ENCODE measurements at places on chromosomes 2 and 18.

DNA sequence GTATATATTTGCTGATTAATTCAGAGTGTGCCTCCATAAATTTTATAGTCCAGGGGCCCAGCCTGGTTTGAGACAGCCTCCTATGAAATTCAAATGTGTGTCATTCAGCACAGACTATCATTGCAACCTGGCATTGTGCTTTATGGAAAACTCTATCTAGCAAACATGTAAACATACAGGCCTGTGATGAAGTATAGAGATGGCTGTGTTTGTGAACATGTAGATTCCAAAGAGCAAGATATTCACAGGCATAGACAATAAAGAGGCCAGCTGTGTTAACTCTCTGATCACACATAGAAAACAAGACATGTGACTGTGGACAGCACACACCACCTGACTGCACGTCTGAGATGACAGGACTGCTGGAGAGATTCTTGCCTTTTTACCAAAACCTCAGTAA lies 297.9 kb downstream of the EN1 start:
- DNase-seq: no peak

GRCh38 chr2:182019731-182020130 lies 34.1 kb downstream of the PPP1R1C start:
- no peak for DNase-seq

DNA sequence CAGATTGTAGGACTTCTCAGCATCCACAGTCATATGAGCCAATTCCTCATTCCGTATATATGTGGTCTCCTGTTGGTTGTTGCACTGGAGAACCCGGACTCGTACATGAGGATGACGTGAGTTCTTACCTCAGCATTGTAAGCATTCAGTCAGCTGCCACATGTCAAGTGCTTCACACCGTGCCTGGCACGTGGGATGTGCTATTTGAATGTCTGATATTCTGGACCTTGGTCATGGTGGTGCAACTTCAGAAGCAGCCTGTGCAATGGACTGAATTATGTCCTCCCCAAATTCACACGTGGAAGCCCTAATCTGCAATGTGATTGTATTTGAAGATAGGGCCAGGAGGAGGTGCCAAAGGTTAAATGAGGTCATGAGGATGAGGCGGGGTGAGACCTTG lies 32.1 kb downstream of the PTGR3 start:
- no peak for DNase-seq

DNA sequence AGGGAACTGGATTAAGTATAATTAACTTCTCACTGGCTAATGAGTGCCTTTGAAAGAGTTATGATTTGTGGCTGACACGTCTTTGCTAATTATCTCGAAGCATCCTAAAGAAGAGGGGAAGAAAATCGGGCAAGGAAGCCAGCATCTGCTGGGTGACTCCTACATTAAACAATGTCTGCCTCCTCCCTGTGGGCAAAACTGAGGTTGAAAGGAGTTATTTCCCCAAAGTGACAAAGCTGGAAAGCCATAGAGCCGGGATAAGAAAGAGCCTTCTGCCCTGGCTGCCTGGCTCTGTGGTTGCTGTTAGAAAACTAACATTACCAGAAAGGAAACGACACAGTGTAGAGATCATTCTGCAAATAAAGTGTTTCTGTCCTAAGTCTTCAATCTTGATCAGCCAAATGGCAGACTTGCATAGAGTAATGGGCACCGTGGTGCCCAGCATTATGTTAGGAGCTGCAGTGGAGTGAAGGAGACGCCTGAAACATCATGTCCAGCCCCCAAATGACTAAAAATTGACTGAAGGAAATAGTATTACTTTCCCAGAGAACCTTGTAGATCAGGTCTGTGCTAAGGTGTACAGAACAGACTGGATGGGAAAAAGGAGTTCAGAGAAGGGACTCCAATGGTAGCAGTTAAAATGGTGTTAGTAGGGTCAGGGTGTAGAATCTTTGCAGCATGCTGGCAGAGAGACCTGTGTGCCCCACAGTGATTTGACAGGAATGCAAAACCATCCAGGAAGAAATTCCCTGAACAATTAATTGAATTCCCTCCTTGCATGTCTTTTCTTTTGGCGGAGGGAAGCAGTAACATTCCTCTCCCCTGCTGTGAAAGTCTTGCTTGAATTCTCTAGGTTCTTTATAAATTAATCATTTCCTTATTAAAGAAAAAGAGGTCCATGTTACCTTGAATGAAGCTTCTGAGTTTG lies 44.4 kb downstream of the ALPK2 start:
- no peak for DNase-seq

- peak; percentile 36 for DNase-seq
Observed at GRCh38 chr18:8081872-8082553, 514.9 kb downstream of the PTPRM start.

GRCh38 chr2:176637486-176638166 lies 368.4 kb downstream of the MTX2 start:
- peak; percentile 46 for DNase-seq

GRCh38 chr2:72141032-72141645 lies 6.5 kb downstream of the CYP26B1 start:
- no peak for DNase-seq

GRCh38 chr18:32674491-32674890 lies 98.3 kb downstream of the KLHL14 start:
- no peak for DNase-seq

DNA sequence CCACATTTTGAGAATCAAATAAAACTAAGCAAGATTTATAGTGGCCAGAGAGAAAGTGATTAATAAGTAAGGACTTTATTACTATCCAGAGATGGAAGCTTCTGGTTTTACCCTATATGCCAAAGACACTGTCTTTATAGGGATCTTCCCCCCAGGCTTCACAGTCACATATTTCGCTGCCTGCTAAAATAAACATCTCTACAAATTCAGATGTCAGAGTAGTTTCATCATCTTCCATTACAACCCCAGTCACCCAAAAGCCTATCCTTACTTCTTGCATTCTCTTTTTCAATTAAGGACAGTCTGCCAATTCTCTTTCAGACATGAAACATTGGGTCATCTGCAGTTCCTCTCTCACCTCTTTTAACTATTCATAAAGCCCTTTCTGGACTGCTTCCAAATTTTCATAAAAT lies 28.3 kb downstream of the CREB1 start:
- DNase-seq: no peak

DNA sequence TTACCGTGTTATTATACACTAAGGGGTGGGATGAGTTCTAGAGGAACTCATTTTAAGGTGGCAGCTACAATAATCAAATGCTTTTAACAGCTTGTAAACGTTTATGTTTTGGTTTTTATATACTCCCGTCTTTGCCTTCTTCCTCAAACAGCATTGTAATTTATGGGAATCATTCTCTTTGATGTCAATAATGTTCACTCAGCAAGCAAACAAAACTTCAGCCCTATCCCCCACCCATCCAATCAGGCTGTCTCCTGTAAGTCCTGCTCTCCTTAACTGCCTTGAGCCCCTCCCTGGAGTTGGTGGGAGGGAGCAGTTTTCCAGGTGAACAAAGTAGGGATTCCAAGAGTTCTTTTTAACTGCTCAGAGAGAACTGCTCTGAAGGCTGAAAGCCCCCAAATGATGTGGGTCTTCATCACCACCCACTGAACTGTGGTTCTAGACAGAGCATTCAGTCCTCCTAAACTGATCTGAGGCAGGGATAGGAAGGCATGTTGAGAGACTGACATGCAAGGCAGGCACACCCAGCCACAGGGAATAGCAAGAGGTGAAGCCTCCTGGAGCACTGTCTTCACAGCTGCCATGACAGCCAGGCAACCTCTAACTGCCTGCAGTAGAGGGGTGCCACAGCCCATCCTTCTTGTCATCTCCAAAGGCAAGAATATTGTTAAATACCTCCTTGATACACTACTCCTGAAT lies 17.5 kb downstream of the MYO5B start:
- DNase-seq: no peak

DNA sequence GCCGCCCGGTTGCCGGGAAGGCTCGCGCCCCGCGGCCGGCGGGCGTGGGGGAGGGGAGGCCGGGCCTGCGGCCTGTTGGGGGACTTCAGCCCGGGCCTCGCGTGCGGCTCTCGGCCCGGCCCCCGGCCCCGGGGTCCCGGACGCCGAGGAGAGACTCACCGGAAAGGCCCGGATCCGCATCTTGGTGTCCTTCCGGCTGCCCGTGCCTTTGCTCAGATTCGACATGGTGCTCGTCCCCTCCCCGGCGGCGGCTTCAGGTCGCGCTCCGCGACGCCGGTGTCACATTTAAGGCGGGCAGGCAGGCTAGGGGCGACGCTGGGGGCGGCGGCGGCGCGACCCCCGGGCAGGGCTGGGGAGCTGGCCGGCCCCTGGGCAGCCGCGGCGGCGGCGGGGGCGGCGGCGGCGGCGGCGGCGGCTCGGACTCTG lies 365 bp downstream of the CUL3 start:
- no peak for DNase-seq

DNA sequence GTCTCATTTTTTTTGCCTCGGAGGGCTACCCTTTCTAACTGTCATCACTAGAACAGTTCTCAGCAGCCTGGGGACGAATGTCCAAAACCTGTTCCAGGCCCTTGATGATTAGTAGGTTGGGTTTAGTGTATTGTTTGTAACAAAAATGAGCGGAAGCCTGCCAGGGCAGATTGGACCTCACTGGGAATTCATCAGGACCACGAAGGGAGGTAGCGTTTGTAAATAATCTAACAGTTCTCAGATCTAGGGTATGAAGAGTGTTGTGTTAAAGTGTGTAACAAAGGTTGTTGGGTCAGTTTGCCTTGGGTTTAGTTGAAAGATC lies 799 bp downstream of the CEP68 start:
- no peak for DNase-seq

- no peak for DNase-seq
Observed at GRCh38 chr2:39688181-39688580, 22.5 kb downstream of the TMEM178A start.

DNA sequence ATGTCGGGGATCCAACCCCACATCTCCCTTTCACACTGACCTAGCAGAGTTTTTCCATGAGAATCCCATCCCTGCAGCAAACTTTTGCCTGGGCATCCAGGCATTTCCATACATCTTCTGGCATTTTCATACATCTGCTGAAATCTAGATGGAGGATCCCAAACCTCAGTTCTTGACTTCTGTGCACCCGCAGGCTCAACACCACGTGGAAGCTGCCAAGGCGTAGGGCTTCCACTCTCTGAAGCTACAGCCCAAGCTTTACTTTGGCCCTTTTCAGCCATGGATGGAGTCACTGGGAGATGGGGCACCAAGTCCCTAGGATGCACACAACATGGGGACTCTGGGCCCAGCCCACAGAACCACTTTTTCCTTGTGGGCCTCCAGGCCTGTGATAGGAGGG lies 32.2 kb upstream of the TEX51 start:
- no peak for DNase-seq

Measured in NCI-H774 (cell line).